ENCODE measurements at places on chromosomes 2 and 18. TPM values are rescaled to one million over a fixed set of nuclear protein-coding genes. Genes with fewer than 3 reads are reported as not detected.

RBM44 gene
- total RNA-seq, result 2.5 TPM

- DNase-seq, result no peak
Measured at GRCh38 chr2:216346781-216347180, 25.5 kb downstream of the MARCHF4 start.

DNA sequence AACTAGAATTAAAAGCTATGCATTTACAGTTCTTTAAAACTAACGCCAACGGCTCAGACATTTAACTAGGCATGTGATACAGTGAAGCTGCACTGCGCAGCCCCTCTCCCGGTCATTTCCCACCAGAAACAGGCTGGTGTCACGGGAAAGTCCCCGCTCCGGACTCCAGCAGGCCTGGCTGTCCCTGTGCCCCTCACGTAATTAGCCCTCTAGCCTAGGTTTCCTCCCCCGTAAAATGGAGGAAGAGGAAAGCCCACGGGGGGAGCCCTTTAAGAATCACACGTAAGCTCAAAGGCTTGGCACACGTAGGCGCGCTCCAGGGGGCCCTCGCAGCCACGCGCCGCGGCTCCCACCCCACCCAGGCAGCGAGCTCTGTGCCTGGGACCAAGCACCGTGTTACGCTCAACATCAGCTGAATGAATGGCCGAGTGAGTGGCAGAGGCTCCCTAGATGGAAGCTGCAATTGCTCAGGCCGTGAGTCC is 48.0 kb downstream of the KCNIP3 start:
- peak; percentile 41 for DNase-seq

DNA sequence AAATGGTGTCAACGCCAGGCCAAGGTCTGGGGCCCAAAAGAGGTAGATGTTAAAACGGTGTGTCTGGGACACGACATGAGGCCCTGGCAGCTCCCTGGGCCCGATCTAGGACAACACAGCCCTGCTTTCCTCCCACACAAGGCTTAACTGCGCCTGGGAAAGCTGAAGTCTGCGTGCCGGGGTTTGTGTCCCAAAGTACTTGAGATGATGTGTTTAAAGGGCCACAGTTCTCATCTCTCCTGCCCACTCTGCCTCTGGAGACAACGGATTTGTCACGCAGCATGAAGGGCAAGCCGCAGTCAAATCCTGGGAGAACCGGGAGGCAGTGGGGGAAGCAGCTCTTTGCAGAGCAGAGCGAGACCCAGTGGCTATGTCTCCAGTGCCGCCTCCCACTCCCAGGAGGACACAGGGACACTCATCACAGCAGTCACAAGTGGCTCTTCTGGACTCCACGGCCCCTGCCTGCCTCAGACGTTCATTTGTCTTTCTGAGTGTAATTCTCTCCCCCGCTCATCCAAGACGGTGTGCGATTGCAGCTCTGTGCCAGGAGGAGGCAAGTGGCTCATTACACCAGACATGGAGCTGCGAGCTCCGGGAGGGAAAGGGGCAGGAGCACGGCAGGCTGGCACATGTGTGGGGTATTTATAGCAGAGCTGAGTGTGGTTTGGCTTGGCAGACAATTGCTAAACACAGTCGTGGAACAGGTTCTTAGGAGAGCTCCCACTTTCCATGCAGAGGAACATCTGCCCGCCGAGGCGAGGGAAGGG is 57.7 kb upstream of the SEMA4C start:
- DNase-seq, result peak; percentile 96

DNA sequence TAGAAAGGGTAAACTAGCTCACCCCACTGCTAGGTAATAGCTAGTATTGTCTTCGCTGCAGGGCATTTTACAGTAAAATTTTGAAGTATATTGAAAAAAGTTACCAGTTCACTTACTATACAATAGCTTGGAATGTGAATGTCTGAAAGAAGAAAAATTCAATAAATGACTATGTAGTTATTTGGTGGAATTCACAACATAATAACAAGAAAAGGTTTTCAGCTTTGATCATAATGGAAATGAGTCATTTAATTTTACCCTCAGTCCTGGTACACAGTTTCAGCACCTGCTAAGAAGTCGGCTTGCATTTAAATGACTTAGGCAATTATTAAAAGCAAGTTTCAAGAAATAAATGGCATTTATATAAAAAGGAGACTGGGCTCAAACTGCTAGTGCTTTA is 90.4 kb downstream of the NUP35 start:
- DNase-seq, result no peak

- no peak for DNase-seq
Measured at GRCh38 chr2:10501980-10502802, 54.1 kb upstream of the ODC1 start.

NPAS2 gene
- total RNA-seq, result 22.5 TPM

CDCA7 gene
- 2.3 TPM for total RNA-seq

DNA sequence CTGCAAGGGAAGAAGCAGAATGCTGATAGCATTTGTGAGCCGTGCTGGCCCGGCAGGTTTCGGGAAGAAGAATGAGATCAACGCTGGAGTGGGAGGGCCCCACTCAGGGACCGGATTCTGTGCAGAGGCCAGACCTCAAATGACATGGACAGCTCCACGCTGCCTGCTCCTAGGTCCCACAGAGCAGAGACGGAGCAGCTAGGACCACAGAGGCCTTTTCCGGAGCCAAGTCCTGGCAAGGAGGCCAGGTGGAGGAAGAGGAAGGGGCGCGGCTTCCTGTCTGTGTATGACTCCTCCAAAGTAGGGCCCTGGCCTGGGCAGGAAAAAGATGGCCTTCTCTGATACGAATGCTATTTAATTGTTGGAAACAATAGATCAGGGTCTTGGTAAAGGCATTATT is 139.9 kb downstream of the LRRC30 start:
- DNase-seq, result no peak

DNA sequence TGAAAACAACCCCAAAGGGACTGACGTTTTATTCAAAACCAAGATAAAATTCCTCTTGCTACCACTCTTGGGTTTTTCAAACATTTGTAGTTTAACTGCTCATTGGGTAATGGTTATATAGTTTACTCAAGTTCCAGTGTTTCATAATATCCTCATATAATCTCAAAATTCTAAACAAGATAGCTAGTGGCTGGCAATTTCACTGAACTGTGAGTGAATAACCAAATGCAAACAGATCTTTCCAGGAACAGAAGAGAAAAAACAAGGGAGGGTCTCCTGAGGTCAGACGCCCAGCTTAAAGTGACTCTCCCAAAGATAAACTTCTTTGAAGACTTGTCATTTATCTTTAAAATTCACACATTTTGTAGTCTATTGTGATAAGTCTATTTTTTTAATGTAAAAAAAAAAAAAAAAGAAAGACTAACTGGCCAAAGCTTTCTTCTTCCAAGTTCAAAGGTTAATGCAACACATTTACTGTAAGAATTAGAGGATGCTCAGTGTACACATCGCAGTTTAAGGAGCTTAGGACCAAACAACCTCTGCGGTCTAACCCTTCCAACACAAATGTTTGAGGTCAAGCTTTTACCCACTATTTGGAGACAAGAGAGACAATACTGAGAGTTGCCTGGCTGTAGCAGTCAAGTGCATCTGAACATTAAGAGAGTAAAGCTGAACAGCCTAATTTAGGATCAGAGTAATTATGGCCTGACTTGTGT is 26.6 kb downstream of the LPIN2 start:
- DNase-seq, result no peak

DNA sequence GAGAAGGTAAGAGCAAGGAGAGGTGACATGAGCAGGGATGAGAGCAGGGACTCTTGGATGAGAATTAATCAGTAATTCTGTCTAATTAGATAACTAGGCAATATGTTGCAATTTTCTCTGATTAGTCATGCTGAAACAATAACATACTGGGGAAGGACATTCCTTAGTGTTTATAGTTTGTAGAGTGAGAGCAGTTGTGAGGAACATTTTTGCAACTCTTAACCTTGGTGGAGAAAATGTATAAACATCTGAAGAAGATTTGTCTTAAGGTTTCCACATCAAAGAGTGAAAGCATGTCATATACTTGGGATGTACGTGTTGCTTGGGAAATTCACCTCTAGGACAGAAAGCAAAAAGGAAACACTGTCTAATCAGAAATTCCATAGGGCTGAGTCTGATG is 955.4 kb upstream of the FANCL start:
- no peak for DNase-seq

DNA sequence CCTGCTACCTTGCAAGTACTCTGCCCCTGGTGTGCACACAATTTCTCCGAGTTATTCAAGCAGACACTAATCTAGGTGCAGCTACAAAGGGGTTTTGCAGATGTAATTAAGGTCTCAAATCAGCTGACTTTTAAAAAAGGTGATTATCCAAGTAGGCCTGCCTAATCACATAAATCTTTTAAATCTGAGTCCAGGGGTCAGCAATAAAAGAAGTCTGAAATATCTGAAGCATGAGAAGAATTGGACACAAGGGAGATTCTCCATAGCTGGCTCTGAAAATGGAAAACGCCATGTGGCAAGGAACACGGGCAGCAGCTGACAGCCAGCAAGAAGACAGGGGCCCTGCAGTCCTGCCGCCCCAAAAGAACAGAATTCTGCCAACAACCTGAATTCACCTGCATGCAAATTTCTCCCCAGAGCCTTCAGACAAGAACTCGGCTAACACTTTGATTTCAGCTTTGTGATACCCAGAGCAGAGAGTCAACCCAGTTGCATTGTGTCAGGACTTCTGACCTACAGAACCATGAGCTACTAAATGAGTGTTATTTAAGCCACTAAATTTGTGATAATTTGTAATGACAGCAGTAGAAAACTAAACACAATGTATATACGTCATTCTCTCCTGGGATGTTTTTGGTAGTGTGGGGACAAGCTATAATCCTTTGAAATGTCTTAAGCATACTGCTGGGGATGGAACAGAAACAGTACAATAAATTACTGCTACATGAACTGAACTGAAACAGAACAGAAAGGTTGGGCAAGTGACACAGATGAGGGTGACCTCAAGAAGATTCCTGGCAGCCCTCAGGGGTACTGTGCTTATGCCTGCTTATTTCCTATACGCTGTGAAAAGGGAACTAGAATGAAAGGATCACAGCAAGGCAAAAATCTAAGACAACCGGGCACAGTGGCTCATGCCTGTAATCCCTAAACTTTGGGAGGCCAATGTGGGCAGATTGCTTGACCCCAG is 3.2 kb downstream of the INO80C start:
- no peak for DNase-seq

GAL3ST2 gene
- 2.6 TPM for total RNA-seq

DNA sequence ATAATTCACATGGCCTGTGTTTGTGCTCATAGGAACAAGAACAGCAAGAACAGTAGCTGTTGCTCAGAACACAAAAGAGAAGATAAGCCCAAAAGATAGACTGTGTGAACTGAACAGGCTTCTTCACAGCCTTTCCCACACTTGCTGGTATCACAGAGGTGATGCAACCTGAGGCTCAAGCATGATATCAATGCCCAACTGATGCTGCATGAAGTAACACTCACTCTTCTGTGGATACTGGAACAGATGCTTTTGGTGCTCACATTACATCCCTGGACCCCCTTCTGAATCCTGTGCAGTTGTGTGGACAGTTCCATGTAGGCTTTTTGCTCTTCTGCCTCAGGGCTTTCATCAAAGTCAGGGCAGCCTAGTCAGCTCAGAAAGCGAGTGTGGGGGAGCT is 88.4 kb upstream of the RND3 start:
- no peak for DNase-seq

DNA sequence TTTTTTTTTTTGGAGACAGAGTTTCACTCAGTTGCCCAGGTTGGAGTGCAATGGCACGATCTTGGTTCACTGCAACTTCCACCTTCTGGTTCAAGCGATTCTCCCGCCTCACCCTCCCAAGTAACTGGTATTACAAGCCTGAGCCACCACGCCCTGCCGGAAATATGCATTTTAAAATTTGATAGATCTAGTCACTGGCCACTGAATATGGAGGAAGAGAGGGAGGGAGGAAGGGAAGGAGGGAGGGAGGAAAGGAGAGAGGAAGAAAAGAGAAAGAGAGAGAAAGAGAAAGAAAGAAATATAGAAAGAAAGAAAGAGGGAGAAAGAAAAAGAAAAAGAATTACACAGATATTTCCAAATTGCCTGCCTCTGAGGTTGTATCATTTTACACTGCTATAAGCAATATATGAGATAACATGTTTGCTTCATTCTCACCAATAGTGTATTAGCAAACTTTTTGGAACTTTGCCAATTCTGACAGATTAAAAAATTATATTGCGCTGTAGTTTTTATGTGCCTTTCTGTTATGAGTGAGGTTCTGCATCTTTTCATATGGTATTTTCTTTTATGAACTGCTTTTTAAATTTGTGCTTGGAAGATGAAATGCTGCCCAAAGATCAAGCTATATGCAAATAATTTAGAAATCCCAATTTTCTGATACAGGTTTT is 161.2 kb upstream of the MAP3K20 start:
- DNase-seq, result no peak

CCDC148 gene
- total RNA-seq, result 1.4 TPM

- no peak for DNase-seq
Measured at GRCh38 chr2:130369965-130370341, 14.1 kb downstream of the PTPN18 start.

DNA sequence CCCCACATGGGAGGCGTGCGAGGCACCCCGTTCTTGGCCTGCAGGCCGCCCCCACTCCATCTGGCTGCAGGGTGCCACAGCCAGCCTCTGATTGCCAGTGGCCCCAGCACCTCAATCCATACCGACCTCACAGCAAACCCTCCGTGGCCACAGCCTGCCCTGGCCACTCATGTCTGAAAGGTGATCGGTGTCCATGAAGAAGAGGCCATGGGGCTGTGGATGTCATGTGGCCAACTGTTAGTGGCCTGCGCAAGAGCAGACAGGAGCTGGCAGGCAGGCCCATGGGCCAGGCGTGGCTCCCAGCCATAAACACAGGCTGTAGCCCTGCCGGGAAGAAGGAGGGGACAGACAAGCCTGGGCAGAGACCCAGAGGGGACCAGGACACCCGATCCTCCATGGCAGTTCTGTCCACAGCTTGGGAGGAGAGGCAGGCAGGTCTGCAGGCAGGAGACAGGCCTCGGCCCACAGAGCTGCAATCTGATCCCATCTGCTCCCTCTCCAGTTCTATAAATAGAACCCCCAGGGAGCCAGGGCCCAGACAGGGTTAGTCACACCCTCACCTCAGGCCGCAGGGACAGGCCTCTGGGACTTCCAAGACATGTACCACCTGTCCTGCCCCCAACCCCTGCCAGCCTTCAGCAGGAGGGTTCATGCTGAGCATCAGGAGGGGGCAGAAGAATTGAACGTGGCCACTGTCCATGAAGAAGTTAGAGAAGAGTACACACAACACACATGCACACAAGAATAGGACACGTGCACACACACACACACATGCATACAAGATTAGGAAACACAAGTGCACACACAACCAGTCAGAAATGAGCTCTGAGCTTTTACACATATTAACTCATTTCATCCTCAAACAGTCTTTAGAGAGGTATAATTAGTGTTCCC is 16.9 kb downstream of the STEAP3 start:
- no peak for DNase-seq
